ENCODE measurements at places on chromosomes 3 and 15. TPM values are rescaled to one million over a fixed set of nuclear protein-coding genes. Genes with fewer than 3 reads are reported as not detected.
A peak's percentile ranks its signal among the peaks of the same experiment; 100 is the strongest.

- DNase-seq, result no peak
Observed at GRCh38 chr15:51203797-51204196, 109.1 kb upstream of the TNFAIP8L3 start.

MASP1 gene
- total RNA-seq, result not detected

DNA sequence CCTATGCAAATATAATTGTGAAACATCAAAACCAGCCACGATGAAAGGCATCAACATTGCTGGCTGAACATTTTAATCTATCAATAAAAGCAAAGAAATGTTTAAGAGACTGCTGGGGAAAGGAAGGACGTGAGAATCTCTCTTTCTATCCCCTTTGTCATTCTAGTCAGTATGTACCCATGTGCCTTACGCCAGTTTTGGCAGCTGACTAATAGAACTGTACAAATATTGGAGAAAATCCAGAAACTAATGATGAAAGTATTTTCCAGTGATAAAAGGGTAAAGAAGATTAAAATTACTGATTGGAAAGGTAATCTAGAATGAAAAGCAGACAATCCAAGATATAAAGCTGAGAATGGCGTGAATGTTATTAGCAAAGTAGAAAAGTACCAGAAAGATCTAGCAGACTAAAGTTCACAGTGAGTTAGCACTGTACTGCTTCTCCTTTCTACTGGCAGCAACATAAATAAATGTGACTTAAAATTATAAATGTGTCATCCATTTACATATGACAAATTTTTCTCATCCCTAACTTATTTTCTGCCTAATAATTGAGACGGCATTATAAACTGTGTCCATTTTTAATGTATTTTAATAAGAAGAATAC lies 401.9 kb upstream of the CNTN4 start:
- DNase-seq, result no peak

LXN gene
- 301 TPM for total RNA-seq

DNA sequence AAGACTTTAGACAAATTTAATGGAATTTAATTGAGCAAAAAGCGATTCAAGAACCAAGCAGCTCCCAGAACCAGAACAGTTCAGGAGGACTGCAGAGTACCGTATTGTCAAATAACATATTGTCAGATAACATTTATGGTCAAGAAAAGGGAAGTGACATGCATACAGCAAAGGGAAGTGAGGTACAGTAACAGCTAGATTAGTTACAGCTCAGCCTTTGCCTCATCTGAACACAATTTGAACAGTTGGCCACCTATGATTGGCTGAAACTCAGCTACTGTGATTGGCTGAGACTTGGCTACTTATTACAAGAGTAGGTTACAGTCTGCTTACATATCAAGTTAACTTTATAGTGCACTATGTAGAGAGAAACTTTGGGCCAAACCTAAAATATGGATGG lies 21.9 kb downstream of the ZFAND6 start:
- DNase-seq, result no peak

GRCh38 chr3:43279532-43279931 lies 6.8 kb upstream of the SNRK start:
- DNase-seq, result no peak

DNA sequence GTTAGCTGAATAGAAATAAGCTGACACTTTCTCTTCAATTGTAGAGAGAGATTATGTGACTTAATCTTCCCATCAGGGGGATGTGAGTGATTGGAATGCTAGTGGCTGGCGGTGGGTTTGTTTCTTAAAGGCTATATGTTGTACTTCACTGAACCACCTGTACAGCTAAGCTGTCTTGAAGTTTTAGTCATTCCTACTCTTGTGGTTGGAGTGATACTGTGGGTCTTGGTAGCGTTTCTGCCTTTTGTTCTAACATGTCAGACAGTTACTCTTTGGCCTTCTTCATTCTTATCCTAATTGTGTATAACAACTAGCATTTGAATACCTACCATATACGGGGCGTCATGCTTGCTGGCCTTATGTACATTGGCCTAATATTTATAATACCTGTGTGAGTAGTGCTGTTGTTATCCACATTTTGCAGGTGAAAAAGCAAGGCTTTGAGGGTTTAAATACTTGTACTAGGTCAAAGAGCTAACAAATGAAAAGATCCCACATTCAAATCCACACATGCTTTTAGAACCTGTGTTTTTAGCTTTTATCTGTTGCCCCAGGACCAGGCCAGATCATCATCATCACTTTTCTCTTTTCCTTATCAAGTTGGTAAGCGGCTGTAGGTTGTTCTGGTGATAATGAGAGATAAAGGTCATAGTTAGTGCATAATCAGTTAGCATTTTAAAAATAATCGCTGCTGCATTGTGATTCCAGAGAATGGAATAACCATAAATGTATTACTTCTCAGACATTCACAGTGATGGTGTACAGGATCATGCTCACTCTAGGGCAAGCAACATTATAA lies 50.2 kb downstream of the AKAP13 start:
- DNase-seq, result no peak

GRCh38 chr15:74593122-74593521 lies 22.5 kb upstream of the CLK3 start:
- no peak for DNase-seq

TEX55 gene
- total RNA-seq, result not detected

GRCh38 chr3:49236226-49236625 lies 40.8 kb downstream of the C3orf62 start:
- DNase-seq, result no peak

DNA sequence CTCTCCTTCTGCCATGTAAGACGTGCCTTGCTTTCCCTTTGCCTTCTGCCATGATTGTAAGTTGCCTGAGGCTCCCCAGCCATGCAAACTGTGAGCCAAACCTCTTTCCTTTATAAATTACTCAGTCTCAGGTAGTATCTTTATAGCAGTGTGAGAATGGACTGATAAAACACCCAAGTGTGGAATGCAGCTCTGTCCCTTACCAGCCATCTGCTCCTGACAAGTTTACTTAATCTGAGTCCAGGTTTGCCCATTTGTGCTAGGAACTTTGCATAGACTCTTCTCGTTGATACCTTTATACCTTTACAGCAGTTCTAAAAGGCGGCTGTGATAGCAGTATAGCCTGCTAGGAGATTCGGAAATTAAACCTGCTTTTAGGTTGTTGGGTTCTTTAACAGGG lies 48.1 kb downstream of the SLC25A26 start:
- DNase-seq, result no peak

DNA sequence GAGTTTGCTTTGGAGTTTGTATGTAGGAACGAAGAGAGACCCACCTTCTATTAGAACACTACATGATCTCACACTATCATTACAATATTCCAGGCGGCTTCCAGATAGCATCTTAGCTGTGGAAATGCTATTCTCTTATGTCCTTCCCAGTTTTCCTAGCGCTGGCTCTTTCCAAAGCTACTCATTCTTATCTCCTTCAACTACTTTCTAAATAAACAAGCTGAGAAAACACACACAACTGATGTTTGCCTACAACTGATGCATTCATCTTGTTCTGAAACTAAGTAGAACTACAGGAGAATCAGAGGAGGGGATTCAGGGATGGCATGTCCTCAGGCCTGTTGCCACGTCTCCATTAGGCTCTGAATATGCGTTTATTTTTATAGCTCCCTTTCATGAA lies 108.9 kb downstream of the GREM1 start:
- DNase-seq, result no peak

GRCh38 chr3:171293142-171293782 lies 166.9 kb downstream of the TNIK start:
- no peak for DNase-seq

GRK7 gene
- total RNA-seq, result 0.10 TPM

- no peak for DNase-seq
Observed at GRCh38 chr3:58924578-58924977, 125.2 kb downstream of the CFAP20DC start.

- DNase-seq, result no peak
Observed at GRCh38 chr15:60898896-60899295, 330.2 kb downstream of the RORA start.

- DNase-seq, result no peak
Observed at GRCh38 chr15:48541341-48542278, 103.9 kb downstream of the FBN1 start.

GRCh38 chr3:128703561-128703960 lies 22.4 kb upstream of the RAB7A start:
- DNase-seq, result no peak

- no peak for DNase-seq
Observed at GRCh38 chr15:77478051-77478450, 57.4 kb downstream of the HMG20A start.

GRCh38 chr15:75532413-75533250 lies 46.5 kb downstream of the PTPN9 start:
- peak; percentile 69 for DNase-seq

TM4SF4 gene
- total RNA-seq, result 0.46 TPM

DNA sequence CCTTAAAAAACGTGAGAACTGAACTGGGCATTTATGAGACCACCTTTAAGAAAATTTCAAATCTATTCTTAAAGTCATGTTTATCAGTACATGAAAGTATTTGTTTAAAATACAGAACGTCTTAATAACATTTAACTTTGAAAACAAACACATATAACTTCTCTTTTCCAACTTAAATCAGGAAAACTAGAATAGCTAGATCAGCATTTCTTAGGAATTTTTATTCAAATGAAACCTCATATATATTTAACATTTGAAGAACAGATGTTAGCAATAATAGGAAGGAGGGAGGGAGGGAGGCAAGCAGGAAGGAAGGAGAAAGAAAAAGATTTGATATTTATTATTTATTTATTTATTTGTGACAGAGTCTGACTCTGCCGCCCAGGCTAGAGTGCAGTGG lies 120.2 kb downstream of the NR1I2 start:
- DNase-seq, result no peak

GRCh38 chr3:105598042-105598796 lies 231.5 kb downstream of the ALCAM start:
- DNase-seq, result peak; percentile 20

DNA sequence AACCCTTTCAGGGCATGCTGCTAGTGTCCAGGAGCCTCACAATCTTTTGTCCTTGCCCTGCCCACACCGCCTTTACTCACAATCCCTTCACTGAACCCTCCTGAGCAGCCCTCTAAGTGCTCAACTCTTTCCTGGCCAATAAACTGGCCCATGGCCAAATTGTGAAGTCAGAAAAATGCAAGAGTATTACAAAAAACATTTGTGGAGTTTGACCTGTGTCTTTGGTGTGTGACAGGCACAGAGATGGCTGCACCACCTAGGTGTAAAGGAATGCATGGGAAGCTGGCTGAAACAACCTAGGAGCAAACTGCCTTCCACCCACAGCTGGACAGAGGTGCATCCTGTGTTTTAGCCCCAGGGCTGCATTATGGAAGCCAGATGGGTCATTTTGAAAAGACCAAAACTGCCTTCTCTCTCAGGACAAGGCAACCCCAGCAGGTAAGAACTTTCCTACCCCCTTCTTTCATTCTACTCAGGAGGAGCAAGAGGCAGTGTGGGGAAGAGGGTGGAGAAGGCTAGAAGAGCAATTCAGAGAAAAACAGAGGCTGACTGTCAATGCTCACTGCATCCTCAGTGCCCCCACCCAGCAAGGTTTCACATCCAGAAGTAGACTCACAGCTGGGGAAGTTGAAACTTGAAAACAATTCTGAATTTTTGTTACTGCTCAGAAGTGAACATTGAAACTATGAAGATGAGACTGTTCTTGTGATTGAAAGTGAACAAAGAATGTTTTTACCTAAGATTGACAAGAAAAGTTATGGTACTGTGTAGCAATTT lies 78.6 kb downstream of the TRIM42 start:
- no peak for DNase-seq

GRCh38 chr3:78035131-78035641 lies 995.3 kb downstream of the ROBO2 start:
- DNase-seq, result no peak

LRRC15 gene
- total RNA-seq, result 0.28 TPM

GPR87 gene
- not detected for total RNA-seq

DNA sequence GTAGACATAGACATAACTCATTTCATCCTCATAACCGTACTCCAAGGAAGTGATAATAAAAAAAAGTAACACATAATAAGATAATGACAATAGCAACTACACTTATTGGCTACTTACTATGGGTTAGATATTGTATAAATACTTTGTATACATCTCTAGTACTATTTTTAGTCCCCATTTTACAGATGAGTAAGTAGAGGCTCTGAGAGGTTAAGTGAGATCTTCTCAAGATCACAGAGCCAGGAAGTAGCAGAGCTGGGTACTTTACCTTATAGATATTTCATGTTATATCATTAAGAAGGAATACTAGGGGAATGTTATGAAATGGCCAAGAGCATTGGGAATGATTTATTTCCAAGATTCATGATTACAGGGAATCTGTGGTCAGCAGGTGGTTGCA lies 49.4 kb upstream of the ADAMTSL3 start:
- DNase-seq, result no peak

PPP1R14D gene
- 0.64 TPM for total RNA-seq

DNA sequence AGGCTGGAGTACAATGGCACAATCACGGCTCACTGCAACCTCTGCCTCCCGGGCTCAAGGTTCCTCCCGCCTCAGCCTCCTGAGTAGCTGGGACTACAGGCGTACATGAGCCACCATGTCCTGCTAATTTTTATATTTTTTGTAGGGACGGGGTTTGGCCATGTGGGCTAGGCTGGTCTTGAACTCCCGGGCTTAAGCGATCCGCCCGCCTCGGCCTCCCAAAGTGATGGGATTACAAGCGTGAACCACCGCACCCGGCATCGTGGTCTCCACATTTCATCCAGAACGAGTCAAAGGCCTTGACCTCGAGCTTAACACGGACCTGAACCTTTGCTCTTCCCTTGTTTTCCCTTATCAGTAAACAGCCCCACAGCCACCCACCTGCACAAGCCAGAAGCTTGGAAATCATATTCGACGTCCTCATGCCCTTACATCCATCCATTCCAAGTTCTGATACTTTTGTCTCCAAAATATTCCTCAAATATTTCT lies 1.4 kb upstream of the PTPN23 start:
- no peak for DNase-seq

- DNase-seq, result no peak
Observed at GRCh38 chr3:81161851-81162250, 599.6 kb downstream of the GBE1 start.

DNA sequence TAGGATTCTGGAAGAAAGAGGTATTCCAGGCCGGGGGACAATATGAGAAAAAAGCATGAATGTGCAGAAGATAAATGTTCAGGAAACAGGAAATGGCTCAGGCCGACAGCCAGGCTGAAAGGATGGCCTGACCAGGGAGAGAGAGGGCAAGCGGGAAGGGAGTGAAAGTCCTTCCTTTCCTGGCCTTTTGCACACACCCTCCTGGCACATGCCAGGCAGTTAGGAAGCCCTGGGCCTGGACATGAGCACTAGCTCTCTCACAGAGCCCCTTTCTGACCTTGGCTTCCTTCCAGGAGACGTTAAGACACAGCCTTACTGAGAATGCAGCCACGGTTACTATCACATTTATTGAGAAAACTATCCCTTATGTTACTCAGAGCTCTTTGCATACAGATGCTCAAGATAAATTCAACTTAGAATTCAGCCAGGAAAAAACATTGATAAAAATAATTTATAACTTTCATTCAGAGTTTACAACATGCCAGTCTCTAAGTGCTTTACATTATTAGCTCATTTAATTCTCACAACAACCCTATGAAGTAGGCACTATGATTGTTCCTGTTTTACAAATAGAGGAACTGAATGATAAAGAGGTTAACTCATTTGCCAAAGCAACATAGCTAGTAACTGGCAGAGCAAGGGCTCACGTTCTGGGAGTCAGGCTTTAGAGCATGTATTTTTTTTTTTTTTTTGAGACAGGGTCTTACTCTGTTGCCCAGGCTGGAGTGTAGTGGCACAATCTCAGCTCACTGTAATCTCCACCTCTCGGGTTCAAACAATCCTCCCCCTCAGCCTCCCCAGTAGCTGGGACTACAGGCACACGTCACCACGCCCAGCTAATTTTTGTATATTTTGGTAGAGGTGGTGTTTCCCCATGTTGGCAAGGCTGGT lies 39.4 kb upstream of the SMAD3 start:
- DNase-seq, result no peak

- no peak for DNase-seq
Observed at GRCh38 chr3:33181229-33181628, 37.4 kb downstream of the SUSD5 start.
